Stimulated activated CD4-positive, alpha-beta T cell treated with anti-CD3 and anti-CD28 coated beads, Interleukin-4, amount 100 ng/mL, for 4 hours (primary cell): ENCODE measurements at places on chromosomes 3 and 15.

DNA sequence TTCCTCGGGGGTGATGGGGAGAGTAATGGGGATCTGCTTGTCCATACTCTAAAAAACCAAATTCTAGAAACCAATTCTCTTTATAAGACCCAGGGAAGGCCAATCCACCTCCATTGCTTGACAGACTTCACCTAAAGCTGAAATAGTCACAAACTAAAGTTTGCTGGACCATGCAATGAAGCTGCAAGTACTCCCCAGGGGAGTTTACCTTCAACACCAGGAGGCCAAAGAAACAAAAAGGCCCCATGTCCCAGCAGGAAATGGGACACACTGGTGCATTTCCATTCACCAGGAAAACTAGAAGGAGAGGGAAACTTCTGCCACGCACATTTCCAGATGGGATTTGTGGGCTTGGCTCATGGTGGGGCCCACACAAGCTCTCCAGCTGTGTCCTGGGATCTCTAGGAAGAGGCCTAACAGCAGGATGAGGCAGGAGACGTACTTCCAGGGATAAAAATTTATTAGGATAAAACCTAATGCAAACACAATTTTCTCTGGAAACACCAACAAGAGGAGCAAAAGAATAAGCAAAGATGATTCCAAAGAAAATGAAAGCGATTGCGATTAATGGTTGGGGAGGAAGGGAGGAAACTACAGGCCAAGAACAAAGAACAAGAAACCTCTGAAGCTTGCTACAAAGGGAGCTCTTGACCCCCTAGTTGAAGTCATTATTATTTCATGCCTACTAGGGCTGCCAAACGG lies 238.0 kb upstream of the LRTM1 start:
- DNase-seq, result no peak

DNA sequence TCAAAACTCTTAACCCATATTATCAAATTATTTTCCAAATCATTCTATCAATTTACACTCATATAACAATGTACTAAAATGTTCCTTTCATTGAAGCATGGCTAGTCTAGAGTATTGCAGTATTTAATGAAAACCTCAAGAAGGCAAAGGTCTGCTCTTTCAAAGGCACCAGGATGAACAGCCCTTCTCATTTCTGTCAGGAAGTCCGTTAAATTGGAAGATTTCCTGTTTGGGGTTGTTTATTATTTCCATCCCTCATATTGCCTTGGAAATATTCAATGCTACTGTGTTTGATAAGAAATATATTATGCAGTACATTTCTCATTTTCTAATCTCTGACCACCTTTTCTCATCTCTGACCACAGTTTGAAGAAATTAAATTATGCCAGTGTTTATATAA lies 25.1 kb downstream of the ACKR4 start:
- DNase-seq, result no peak

- no peak for DNase-seq
Observed at GRCh38 chr3:141469720-141470119, 17.1 kb upstream of the RASA2 start.

DNA sequence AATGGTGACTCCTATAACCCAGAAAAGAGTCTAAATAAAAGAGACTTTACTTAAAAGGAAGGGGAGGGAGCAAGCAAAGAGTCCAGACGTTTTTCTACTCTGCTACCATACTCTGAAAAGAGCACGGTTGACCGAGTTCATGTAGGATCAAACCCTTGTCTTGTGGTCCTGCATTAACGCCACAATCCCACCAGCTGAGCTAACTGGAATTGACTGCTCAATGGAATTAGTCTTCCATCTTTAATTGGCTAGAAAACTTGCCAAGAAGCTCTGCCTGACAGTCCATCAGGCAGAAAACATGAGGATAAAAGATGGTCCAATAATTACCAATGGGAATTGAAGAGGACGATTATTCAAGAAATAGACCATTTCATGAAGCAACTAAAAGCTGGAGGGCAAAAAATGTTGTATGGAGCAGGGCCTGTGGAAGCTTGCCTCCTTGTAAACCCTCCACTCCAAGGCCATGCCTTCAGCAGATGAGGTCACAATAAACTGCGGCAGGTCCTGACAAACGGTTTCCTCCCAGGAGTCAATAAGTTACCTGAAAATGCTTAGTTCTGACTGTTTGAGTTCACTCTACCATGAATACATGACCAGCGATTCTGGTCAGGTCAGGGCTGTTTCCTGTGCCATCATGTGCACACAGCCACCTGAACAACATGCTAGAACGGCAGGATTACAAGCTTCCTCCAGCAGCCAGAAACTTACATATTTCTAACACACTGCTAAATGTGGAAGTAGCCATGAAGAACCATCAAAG lies 35.6 kb upstream of the ARHGEF3 start:
- DNase-seq, result no peak

DNA sequence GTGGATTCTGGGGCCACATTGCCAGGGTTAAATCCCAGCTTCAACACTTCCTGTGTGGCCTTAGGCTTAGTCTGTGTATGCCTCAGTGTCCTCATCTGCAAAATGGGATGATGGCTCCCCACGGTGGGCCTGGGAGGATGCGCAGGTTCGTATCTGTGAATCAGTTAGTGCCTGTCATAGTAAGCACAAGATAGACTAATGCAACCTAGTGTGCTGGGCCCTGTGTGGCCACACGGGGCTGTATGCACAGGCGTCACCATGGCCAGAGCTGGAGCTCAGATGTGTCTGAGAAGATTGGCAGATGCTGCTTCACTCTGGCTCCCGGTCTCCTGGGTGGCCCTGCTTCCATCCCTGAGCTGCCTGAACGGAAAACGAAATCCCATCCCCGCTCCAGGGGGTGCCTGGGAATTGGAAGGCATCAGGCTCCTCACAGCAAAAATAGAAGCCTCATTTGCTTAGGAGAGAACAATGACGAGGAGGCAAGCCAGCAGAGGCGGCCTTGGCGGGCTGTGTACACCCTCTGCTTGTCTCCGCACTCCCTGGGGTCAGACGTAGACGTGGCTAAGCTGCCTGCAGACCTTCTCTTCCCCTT lies 103.6 kb downstream of the APBA2 start:
- DNase-seq, result no peak

GRCh38 chr3:49593041-49593440 lies 38.8 kb downstream of the BSN start:
- DNase-seq, result no peak
